Left cardiac atrium (tissue), 4 donors: ENCODE measurements at places on chromosomes 1 and 21. TPM values are rescaled to one million over a fixed set of nuclear protein-coding genes. Genes with fewer than 3 reads are reported as not detected.

GRCh38 chr1:65435987-65436386 lies 15.5 kb downstream of the LEPR start:
- no peak for DNase-seq

GRCh38 chr1:116726872-116727820 lies 27.1 kb upstream of the CD2 start:
- no peak for DNase-seq

DNA sequence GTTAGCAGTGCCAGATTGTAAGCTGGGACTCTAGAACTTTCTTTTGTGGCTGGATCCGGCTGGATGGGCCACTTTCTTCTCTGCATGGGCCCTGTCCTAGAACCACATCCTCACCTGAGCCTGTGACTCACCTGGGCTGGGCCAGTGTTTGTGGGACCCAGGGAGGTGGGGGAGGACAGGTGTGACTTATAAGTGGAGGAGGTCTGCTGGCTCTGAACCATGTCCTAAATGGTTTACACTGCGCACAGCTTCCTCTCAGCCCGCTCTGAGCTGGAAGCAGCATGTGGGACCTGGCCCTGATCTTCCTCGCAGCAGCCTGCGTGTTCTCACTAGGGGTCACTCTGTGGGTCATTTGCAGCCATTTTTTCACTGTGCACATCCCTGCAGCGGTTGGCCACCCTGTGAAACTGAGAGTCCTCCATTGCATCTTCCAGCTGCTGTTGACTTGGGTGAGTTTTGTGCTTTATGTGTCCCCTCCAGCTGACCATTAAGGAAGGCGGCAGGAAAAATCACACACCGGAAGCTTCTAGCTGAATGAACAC lies at the start of gene AADACL3:
TSS of gene AADACL3 (plus strand) at position 215 of the 542 bp plus-strand sequence. CDS start at position 282, 67 bp downstream.
- DNase-seq = no peak

DNA sequence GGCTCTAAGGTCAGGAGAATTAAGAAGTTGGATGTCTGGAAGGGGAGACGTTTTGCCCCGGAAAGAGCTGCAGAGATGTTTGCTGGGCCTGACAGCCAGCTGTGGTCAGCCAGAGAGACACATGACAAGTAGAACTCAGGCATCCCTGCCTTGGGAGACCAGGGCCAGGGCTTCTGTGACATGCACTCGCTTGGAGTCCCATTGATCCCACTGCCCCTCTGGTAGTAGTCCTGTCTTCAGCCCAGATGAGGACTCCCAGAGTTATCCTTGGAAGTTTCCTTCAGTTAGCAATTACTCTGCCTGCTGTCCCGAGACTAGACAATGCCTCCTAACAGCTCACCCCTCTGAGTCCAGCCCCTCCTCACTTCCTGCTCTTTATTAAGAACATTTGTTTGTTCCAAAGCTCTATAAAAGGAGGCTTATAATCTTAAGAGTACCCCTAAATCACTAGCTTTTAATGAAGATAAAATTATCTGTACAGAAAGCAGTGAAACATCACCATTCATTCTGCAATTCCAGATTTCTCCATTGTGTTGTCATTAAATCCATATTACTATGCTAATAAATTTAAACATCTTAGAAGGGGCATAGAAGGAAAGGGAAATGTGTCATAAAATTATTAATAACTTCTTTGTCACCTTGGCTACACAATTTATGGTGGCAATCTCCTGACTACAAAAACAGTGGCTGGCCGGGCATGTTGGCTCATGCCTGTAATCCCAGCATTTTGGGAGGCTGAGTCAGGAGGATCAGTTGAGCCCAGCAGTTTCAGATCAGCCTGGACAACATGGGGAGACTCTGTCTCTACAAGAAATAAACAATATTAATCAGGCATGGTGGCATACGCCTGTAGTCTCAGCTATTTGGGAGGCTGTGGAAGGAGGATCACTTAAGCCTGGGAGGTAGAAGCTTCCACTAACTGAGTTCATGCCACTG lies 94.2 kb downstream of the KCNK1 start:
- DNase-seq = no peak

- no peak for DNase-seq
Observed at GRCh38 chr1:164861632-164862031, 302.6 kb downstream of the PBX1 start.

Gene EPHB2
- total RNA-seq = 4.3 TPM
